ENCODE measurements at places on chromosomes 13 and 19. TPM values are rescaled to one million over a fixed set of nuclear protein-coding genes. Genes with fewer than 3 reads are reported as not detected.

GRCh38 chr19:13844130-13844631, 32.8 kb upstream of the NANOS3 start:
- peak; percentile 53 for DNase-seq
- H3K27me3 ChIP-seq = no peaks in the 10 kb centered on the region
- H3K4me3 ChIP-seq = peak overlapping the region; percentile 25
- no peaks in the 10 kb centered on the region for H3K36me3 ChIP-seq

DNA sequence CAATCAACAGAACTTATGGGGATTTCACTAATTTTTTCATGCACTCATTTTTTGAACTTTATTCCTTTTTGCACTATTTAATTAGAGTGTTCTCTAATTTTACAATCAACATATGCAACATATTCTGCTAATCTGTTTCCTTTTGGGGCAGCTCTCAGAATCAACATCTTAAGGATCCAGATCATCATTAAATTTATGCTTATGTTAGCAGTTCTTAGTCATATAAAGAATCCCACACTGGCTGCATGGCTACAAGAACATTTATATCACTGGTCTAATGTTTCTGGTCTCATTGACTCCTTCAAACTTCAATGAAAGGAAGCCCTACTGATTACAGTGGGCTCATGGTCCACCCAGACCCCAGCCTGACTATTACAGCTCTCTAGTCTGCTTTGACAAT, 245.2 kb downstream of the RBM26 start:
- DNase-seq = no peak
- no peaks in the 10 kb centered on the region for H3K4me1 ChIP-seq
- no peak overlapping the region for H3K27ac ChIP-seq
- no peaks in the 10 kb centered on the region for H3K27me3 ChIP-seq

DNA sequence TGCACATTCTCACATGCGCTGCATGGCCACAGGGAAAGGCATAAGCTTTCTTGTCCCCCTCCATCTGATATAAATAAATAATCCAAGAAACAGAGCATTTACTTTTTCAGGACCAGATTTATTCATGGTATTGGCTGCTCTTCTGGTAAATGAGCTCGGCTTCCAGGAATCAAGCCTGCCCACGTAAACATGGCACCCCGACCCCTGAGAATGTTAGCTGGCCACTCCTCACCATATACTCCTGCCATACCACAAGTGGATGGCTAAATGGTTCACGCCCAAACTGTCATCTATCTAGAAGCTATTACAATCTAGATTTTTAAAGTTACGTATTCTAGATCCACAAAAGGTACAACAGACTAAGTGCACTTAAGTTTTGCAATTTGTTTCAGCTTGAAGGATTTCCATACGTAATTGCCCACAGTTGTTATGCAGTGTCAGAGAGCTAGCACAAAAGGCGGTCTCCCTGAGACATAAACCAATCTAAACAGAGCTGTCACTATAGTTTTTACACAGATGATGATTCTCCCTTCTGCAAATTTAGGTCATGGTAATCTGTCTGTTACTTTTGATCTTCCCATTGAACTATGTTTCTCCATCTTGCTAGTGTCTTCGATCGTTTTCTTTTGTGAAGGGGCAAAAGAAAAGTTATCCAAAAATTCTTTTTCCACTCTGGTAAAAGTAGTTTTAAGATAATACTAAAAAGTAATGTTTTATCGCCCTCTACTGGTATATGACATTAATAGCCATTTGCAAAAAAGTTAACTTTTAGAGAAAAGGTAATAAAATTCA, 16.2 kb upstream of the FOXO1 start:
- DNase-seq = no peak
- H3K4me3 ChIP-seq = no peak overlapping the region
- no peak overlapping the region for H3K27ac ChIP-seq
- H3K36me3 ChIP-seq = no peaks in the 10 kb centered on the region

GRCh38 chr19:2474232-2475017, 1.5 kb upstream of the GADD45B start:
- H3K36me3 ChIP-seq = no peaks in the 10 kb centered on the region
- H3K27ac ChIP-seq = peak overlapping the region; percentile 45
- H3K4me1 ChIP-seq = peaks cover 11% of the 10 kb centered on the region
- peak; percentile 86 for DNase-seq
- H3K4me3 ChIP-seq = peak overlapping the region; percentile 77
- H3K27me3 ChIP-seq = no peaks in the 10 kb centered on the region

DNA sequence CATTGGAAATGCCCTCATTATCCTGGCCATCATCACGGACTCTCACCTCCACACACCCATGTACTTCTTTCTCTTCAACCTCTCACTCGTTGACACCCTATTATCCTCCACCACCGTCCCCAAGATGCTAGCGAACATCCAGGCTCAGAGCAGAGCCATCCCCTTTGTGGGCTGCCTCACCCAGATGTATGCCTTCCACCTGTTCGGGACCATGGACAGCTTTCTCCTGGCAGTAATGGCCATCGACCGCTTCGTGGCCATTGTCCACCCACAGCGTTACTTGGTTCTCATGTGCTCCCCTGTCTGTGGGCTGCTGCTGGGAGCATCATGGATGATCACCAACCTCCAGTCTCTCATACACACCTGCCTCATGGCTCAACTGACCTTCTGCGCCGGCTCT, 5.2 kb downstream of the OR1I1 start:
- DNase-seq = no peak
- H3K36me3 ChIP-seq = no peaks in the 10 kb centered on the region
- peaks cover 8% of the 10 kb centered on the region for H3K4me1 ChIP-seq
- no peak overlapping the region for H3K27ac ChIP-seq

GRCh38 chr13:36806102-36806501, 12.9 kb upstream of the RFXAP start:
- no peak overlapping the region for H3K27ac ChIP-seq
- H3K27me3 ChIP-seq = no peaks in the 10 kb centered on the region
- peaks cover 21% of the 10 kb centered on the region for H3K4me1 ChIP-seq
- no peak for DNase-seq
- H3K4me3 ChIP-seq = no peak overlapping the region

TPTE2 gene
- not detected for total RNA-seq
